ENCODE measurements at places on chromosomes 7 and 10.

DNA sequence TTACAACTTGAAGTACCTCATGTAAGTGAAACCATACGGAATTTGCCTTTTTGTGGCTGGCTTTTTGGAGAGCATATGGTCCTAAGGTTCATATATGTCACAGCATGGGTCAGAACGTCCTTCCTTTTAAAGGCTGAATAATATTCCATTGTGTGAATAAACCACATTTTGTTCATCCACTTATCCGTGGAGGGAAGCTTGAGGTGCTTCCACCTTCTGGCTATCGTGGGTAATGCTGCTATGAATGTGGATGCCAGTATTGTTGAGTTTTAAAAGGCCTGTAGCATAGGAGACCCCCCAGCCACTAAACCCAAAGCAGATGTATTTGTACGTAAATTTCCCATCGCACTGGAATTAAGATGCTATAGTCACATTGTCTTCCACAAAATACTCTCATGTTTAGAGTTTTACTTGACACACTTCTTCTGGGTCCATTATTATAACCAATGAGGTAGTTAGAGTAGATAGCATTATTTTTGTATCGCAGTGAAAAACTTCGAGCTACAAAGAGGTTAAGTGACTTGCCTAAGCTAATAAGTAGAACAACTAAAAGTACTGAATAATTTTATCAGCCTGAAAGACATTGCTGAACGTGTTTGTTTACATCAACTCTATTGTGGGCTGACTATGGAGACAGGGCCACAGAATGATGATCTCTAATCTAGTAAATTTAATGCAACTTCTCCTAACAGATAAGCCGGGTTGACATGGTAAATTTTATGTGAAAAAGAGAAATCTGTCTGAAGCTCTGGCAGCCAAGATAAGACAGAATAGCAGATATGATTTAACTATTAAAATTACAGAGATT is 183.0 kb upstream of the CTBP2 start:
- peak; percentile 27 for DNase-seq
- no peak overlapping the region for H3K4me3 ChIP-seq
- H3K27ac ChIP-seq, result no peak overlapping the region
- no peaks in the 10 kb centered on the region for H3K36me3 ChIP-seq
- H3K27me3 ChIP-seq, result no peaks in the 10 kb centered on the region

DNA sequence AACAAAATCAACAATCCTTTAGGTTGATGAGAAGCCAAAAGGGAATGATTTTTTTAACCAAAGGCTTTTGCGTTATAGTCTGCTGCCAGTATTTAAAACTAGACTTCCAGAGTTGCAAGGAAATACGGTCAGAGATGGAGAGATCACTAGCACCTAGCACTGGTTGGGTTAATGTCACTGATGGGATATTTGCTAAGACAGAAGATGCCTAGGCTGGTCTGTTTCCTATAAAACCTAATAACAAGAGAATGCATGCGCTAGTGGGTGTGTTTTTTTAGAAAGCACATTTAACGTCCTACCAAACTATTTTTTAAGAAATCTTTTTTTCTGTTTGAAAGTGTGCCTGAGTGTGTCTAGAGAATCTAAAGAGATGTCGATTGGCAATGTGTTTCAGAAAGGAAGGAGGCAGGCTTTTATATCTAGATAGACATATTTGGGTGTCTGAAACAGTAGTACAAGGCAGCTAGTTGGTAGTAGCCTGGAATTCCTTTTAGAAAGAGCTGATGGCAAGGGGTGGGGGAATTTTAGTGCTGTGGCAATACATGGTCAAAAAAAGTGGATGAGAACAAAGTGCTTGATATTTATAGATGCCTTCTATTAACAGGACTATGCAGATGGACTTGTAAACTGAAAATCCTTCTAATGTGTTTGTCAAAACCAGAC is 863 bp downstream of the CALD1 start:
- no peaks in the 10 kb centered on the region for H3K27me3 ChIP-seq
- peak overlapping the region; percentile 56 for H3K4me3 ChIP-seq
- peak overlapping the region; percentile 85 for H3K27ac ChIP-seq
- no peaks in the 10 kb centered on the region for H3K36me3 ChIP-seq
- DNase-seq, result peak; percentile 31

- H3K4me3 ChIP-seq, result no peak overlapping the region
- H3K4me1 ChIP-seq, result no peaks in the 10 kb centered on the region
- no peaks in the 10 kb centered on the region for H3K36me3 ChIP-seq
- no peak for DNase-seq
- H3K27me3 ChIP-seq, result no peaks in the 10 kb centered on the region
- H3K27ac ChIP-seq, result no peak overlapping the region
Measured at GRCh38 chr7:83866582-83866981, 217.6 kb upstream of the SEMA3E start.

DNA sequence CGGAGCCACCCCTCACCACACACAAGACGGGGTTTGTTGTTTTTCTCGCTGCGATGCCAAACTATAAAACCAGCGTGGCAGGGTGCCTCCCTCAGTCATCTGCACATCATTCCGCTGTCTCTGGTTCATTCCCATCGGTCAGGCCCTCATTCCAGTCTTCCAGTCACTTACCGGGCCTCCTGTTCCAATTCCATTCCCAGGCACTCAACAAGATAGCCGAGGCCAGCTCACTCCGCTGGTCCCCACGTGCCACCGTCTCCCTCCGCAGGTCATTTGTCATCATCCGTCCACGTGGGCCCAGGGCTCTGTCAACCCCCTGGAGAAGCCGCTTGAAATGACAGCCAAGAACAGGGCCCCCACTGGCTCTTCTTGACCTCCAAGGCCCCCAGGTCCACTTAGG is 6.1 kb upstream of the TMEM184A start:
- H3K27ac ChIP-seq, result no peak overlapping the region
- peaks cover 38% of the 10 kb centered on the region for H3K4me1 ChIP-seq
- DNase-seq, result no peak
- peaks cover 14% of the 10 kb centered on the region for H3K36me3 ChIP-seq
- H3K4me3 ChIP-seq, result no peak overlapping the region

DNA sequence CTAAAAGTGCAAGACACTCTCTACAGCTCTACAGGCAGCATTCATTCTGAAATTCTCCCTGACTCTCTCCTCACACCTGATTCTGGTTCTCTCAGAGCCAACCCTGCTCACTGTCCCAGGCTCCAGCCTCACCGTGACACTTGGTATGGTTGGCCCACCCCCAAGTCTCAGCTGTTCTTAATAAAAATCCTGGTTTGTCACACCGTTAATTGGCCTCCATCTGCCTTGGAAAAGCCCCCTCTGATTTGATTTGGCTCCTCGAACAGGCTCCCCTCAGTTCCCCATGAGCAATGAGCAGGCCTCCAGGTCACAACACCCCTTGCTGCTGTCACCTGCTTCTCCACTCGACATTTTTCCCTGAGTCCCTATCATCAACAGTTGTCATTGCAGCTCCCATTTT is 507.3 kb upstream of the AUTS2 start:
- H3K4me3 ChIP-seq, result no peak overlapping the region
- no peaks in the 10 kb centered on the region for H3K27me3 ChIP-seq

- H3K4me1 ChIP-seq, result peaks cover 7% of the 10 kb centered on the region
- H3K27ac ChIP-seq, result no peak overlapping the region
- no peak for DNase-seq
- no peaks in the 10 kb centered on the region for H3K27me3 ChIP-seq
Measured at GRCh38 chr7:47902013-47902412, 46.3 kb downstream of the PKD1L1 start.

GRCh38 chr7:141974831-141975230 is 1.3 kb upstream of the TAS2R38 start:
- H3K4me1 ChIP-seq, result no peaks in the 10 kb centered on the region
- H3K27ac ChIP-seq, result no peak overlapping the region
- H3K4me3 ChIP-seq, result no peak overlapping the region
- DNase-seq, result peak; percentile 46
- no peaks in the 10 kb centered on the region for H3K36me3 ChIP-seq
- H3K27me3 ChIP-seq, result no peaks in the 10 kb centered on the region

- no peak for DNase-seq
- peak overlapping the region; percentile 1 for H3K27ac ChIP-seq
- H3K4me1 ChIP-seq, result peaks cover 79% of the 10 kb centered on the region
- peaks cover 22% of the 10 kb centered on the region for H3K36me3 ChIP-seq
- H3K27me3 ChIP-seq, result no peaks in the 10 kb centered on the region
Measured at GRCh38 chr7:150376560-150376959, 2.6 kb upstream of the ZNF775 start.

DNA sequence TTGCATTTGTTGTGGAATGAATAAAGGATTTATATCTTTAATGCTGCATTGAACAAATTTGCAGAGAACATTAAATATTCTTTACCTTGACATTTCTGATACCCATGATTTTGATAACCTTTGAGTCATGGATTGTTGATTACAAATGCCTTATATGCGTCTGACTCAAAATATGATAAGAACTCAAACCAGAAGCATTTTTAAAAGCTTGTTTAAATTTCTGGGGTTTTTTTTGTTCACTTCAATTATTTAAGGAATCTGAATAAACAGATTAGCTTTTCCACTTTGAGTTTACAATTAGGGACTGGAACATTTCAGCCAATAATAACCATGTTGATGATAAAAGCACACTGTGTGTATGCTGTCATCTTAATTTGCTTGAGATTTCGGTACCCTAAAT is 253.5 kb downstream of the NRG3 start:
- H3K4me1 ChIP-seq, result peaks cover 8% of the 10 kb centered on the region
- no peaks in the 10 kb centered on the region for H3K27me3 ChIP-seq
- H3K4me3 ChIP-seq, result no peak overlapping the region
- DNase-seq, result no peak
- no peaks in the 10 kb centered on the region for H3K36me3 ChIP-seq

DNA sequence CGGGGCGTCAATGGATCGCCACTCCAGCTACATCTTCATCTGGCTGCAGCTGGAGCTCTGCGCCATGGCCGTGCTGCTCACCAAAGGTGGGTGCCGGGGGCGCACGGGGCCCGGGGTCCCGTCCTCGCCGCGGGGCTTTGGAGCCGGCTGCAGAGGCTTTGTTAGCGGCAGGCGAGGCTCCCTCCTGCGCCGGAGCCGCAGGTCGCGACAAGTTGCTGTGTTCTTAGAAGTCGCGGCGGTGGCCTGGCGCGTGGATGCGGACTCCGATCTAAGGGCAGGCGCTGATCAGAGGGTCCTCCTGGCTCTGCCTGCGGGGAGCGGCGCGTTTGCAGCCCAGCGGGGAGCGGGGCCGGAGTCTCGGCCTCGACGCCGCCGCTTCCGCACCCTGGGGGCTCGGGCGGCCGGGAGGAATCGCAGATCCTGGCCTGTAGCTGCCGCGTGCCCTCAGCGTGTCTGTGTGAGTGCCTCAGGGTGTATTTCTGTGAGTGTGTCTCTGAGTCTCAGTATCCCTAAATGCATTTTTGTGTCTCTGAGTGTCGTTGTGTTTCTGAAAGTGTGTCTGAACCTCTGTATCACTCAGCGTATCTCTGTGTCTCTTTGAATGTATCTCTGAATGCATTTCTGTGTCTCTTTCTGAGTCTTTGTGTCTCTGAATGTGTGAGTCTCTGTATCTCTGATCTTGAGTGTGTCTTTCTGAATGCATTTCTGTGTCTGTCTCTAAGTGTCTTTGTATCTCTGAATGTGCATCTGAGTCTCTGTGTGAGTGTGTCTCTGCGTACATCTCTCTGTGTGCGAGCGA is 766 bp downstream of the BAMBI start:
- H3K36me3 ChIP-seq, result no peaks in the 10 kb centered on the region
- H3K4me3 ChIP-seq, result peak overlapping the region; percentile 70
- peak overlapping the region; percentile 57 for H3K27ac ChIP-seq
- H3K27me3 ChIP-seq, result peaks cover 20% of the 10 kb centered on the region
- peaks cover 18% of the 10 kb centered on the region for H3K4me1 ChIP-seq
- peak; percentile 70 for DNase-seq

- H3K4me1 ChIP-seq, result no peaks in the 10 kb centered on the region
- H3K4me3 ChIP-seq, result no peak overlapping the region
- H3K27ac ChIP-seq, result no peak overlapping the region
- DNase-seq, result no peak
- no peaks in the 10 kb centered on the region for H3K27me3 ChIP-seq
Measured at GRCh38 chr7:22618528-22618927, 108.5 kb upstream of the IL6 start.

GRCh38 chr7:105917659-105918058 is 41.3 kb upstream of the ATXN7L1 start:
- H3K27me3 ChIP-seq, result no peaks in the 10 kb centered on the region
- H3K4me3 ChIP-seq, result no peak overlapping the region
- DNase-seq, result no peak
- H3K36me3 ChIP-seq, result no peaks in the 10 kb centered on the region
- H3K4me1 ChIP-seq, result no peaks in the 10 kb centered on the region

- H3K27ac ChIP-seq, result no peak overlapping the region
- no peaks in the 10 kb centered on the region for H3K36me3 ChIP-seq
- no peak overlapping the region for H3K4me3 ChIP-seq
- no peaks in the 10 kb centered on the region for H3K4me1 ChIP-seq
- no peaks in the 10 kb centered on the region for H3K27me3 ChIP-seq
Measured at GRCh38 chr7:52547308-52547910, 488.0 kb upstream of the POM121L12 start.

GRCh38 chr7:50270531-50271018 is 33.9 kb upstream of the IKZF1 start:
- no peak overlapping the region for H3K4me3 ChIP-seq
- no peaks in the 10 kb centered on the region for H3K36me3 ChIP-seq
